ENCODE measurements at places on chromosomes 5 and 9. TPM values are rescaled to one million over a fixed set of nuclear protein-coding genes. Genes with fewer than 3 reads are reported as not detected.

DNA sequence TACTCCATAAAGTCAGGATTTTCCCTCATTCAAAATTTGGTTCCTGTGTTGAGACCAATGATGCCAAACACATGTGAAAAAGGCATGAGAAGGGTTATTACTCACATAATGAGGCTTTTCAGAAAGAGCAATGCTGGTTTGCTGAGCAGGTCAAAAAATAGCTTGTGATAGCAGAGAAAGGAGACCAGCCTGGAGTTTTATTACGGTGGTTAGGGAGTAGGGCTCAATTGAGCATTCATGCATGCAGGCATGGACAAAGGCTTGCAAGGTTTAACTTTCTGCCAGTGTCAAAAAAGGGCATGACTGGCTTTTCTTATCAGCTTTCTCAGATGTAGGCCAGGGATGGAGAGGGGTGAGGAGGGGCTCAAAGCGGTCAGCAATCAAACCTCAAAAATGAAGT lies 628.3 kb downstream of the DNAH5 start:
- DNase-seq, result no peak

GRCh38 chr5:147092044-147092443 lies 142.8 kb upstream of the STK32A start:
- no peak for DNase-seq

- DNase-seq, result no peak
These were observed 63.3 kb downstream of the CWC27 start for GRCh38 chr5:64831996-64832395.

DNA sequence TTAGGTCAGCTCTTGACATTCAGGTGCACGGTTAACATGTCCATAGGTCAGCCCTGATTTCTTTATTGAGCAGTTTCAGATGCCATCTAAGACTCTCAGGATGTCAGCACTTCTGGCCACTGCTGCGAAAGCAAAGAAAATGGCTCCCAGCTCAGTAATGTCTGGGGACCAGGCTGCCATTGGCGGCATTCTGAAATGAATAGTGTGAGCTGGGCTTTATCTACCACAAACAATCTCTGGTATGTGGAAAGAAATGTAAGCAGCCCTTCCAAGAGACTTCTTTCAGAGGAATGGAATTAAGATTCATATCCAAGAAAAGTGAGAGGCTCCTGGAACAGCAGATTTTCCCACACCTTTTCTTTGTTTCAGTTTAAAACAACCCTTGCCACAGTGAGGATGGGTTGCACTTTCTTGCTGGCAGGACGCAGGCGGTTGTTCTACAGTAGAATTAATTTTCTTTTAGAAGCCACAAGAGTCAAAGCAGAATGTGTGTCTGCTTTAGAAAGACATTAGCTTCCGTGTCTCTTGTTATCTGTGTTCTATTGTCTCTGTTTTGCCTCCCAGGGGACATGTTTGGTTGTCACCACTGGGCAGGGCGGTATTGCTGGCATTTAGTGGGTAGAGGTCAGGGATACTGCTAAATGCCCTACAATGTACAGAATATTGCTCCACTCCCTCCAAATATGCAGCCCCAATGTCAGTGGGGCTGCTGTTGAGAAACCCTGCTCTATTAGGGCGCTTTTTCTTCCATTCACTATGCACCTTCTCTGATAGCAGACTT lies 149.9 kb upstream of the ANKH start:
- no peak for DNase-seq

The ADAMTSL1 gene
- 5.0 TPM for total RNA-seq

The QRFP gene
- not detected for total RNA-seq
